ENCODE measurements at places on chromosomes 13 and 19.

DNA sequence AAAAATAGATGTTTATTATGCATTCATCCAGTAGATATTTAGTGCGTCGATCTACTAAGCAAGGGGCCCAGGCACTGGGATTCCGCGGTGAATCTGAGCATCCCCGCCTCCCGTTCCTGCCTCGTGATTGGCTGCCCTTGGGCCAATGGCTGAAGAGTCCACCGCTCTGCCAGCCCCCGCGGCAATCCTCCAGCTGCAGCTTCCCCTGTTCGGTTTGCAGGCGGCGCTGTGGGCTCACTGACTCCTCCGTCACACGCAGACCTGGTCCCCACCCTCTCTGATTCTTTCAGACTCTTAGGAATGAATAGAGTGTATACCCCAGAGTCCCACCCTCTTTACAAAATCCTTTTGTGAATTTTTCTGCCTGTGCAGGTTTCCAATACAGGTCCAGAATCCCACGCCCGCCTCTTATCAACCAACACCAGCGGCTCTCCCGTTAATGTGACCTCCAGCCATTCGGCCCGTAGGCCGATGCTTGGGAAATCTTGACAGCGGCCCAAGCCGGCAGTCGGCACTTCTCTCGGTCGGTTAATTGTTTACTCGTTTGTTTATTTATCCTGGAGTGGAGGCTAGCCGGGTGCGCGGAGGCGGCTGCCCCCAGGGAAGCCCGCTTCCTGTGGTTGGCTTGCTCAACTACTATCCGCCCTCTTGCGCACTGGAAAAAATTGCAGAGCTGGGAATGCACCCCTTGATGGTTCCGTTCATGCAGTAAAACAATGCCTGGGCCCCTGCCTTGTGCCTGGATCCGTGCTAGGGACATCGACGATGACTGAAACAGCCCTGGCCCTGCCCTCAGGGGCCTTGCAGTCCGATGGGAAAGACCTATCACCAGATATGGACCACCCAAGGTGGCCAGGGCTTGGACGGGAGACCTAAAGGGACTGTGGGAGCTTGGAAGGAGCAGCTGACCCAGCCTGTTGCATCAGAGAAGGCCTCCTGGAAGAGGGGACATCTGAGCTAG, 4.5 kb upstream of the ARHGAP35 start:
- DNase-seq = peak; percentile 82

DNA sequence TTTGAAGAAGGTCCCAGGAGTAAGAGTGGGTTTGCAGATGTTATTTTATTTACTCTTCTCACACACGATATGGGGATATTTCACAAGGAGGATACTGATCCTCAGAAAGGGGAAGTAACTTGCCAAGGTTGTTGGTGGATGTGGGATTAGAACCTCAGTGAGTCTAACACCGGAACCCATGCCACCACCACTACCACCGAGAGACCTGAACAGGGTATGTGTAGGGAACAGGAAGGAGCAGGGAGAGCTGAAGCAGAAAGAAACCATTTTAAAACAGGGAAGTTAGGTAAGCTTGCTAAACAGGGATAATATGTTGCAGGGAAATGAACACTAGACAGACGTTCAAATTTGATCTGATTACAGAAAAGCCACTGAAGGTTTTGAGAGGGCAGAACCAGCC, 11.6 kb upstream of the CEACAM3 start:
- DNase-seq = no peak

- no peak for DNase-seq
These were observed 1.6 kb downstream of the FXYD5 start for GRCh38 chr19:35155981-35156672.

DNA sequence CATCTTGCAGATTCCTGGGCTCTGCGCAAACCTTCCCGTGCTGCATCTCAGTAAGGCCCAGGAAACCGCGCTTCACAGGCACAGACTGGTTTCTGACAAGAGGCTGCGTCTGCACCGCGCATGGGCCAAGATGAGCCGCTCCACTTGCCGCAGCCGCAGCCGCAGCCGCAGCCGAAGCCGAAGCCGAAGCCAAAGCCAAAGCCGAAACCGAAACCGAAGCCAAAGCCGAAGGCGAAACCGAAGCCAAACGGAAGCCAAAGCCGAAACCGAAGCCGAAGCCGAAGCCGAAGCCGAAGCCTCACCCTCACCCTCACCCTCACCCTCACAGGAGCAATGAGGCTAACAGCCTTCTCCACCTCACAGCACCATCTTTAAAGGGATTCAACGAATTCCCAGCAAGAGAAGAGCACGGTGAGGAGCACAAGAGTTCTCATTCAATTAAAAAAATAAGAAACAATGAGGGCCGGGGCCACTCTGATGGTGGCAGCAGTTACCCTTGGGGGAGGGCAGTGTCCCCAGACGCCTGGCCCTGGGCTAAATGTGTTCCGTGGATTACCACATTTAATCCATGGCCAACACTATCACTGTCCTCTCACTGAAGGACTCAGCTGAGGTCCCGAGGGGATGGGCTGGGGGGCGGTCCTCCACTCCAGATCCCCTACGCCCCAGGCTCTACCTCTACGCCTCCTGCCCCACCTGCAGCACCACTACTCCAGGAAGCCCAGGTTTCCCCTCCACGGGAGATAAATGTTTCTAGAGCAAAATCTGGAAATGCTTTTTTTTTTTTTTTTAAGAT, 29.1 kb downstream of the ZNF787 start:
- no peak for DNase-seq

DNA sequence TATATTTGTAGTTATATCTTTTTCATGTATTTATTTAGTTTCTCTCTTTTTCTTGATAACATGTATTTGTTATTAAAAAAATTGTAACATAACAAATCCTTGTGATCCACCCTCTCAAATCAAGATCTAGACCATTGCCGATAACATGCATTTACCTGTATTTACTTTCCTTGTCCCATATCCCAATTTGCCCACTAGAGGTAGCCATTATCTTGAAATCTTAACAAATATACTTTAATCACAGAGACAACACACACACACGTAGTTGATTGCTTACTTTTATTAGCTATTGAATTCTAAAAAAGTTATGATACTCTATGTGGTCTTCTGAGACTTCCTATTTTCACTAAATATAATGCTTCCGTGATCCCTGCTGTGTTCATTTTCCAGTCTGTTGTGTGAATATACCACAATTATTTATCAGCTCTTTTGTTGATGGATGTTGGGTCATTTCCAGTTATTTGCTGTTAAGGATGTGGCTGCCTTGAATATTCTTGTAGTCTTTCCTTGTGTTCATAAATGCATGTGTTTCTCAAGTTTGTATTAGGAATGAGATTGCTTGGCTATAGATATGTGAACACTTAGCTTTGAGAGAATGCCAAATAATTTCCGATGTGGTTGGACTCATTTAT, 31.3 kb upstream of the ZMYM2 start:
- DNase-seq = no peak

DNA sequence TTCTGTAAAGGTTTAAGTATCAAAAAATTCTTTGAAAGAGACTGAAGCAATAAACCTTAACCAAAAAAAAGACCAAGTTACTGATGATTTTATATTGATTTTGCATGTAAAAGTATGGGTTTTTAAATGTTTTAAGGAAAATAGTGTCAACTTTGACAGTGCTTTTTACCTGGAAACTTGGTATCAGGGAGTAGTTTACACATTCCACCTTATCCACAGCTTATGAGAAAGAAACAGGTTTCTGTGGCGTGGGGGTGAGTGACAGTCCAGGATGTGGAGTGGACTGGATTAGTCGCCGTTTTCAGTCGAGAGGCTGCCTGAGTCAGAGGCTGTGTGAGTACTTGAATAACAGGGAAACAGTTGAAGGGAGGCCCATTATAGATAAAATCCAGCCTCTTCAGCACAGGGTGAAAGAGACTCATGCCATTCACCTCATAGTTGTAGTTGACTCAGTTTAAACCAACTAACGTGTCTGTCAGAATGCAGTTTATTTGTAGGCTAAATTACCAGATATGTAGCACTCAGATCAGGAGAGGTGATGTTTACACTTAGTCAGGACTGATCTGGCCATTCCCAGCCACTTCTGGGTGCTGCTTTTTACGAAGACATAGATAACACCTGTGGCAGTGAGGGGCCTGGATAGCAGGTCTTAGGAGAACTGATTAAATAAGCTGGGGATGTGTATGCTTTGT, 595 bp upstream of the GPR183 start:
- DNase-seq = peak; percentile 51

GRCh38 chr19:49690079-49690655, 749 bp upstream of the CPT1C start:
- no peak for DNase-seq

DNA sequence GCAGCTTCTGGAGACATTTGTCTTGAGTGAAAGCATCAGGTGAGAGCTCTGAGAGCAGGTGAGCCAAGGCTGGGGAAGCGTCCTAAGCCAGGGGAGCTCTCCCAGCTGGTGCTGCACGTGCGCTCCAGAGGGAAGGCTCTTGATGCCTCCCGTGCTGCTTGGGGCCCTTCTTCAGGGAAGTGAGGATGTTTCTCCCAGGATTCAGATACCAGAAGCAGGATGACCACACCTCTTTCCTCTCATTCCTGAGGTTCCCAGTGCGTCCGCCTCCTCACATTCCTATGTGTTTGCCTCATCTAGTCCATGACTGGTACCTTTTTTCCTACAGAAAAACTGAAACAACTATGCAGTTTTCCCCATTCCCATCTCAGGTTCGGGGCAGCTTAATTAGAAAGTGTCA, 231.0 kb upstream of the IRS2 start:
- DNase-seq = no peak

DNA sequence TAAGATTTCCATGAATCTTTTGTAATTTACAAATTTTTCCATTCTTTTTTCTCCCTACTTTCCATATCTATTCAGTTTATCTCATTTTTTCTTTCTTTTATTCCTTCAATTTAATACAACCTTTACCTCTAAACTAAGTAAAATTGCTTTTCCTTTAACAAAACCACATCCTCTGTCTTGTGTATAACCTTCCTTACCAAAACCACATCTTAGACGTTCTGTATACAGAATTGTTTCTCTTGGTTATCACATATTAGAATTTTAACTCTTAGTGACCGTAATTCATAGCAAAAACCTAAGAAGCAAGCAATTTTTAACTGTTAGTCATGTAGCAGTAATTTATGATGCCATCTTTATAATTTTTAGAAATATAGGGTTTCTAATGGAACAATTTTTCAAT, 15.0 kb downstream of the PPP5C start:
- no peak for DNase-seq

- DNase-seq = no peak
These were observed 14.5 kb downstream of the KLK4 start for GRCh38 chr19:50896591-50897190.

DNA sequence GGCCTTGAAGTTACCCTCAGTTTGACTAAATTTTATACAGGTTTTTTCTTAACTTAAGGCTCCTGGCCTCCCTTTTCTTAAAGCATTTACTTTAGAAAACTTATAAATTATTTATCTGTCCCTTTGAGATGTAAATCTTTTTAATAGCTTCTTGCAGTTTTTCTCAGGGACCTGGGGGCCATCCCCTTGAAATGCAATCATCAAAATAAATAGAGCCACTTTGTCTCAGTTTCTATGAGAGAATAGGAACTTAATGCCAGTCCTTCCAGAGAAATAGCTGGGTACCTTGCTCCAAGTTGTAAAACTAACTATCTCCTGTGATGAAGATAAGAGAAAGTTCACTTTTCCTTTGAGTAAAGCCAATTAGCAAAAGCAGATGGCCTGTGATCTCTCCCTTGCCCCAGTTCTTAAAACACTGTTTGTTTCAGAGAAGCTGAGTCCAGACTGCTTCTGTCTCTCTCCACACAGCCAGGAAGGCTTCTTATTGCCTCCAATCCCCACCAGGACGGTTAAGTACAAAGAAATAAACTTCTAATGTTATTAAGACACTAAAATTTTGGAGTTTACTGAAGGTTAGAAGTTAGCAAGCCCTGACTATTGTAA, 913.1 kb downstream of the OLFM4 start:
- DNase-seq = no peak

DNA sequence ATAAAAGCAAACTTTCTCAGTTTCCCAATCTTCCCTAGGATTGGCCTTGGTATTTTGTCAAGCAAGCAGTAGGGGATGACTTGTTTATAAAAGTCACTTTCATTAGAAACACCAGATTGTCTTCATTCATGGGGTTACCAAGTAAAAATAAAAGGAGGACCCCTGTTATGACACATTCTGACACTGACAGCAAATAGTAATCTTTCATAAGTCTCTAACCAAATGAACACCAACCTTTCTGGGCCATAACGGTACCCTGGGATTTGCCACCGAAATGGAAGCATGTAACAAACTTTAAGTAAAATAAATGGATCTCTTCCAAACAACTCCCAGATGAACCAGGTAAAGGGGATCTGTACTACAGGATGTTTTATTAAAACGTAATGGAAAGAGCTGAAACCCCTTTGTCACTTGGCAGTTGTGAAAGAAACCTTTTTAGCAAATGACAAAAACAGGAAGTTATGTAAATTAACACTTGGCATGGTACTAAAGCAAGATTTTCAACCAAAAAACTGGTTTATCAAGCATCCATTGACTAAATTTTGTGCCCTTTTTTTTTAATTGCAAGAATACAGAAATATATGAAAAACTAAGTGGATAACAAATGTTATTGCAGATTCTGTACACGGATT, 335.6 kb downstream of the RBM26 start:
- no peak for DNase-seq

- no peak for DNase-seq
These were observed 243.3 kb downstream of the DCT start for GRCh38 chr13:94236132-94236531.

GRCh38 chr13:100667894-100668293, 6.7 kb downstream of the TMTC4 start:
- no peak for DNase-seq

GRCh38 chr13:109154966-109155761, 525.8 kb downstream of the MYO16 start:
- no peak for DNase-seq

- peak; percentile 95 for DNase-seq
These were observed 19.7 kb downstream of the RFX1 start for GRCh38 chr19:13986348-13986904.

- no peak for DNase-seq
These were observed 125.3 kb downstream of the TM9SF2 start for GRCh38 chr13:99626461-99627082.

GRCh38 chr19:3257071-3257470, 32.6 kb downstream of the CELF5 start:
- no peak for DNase-seq

DNA sequence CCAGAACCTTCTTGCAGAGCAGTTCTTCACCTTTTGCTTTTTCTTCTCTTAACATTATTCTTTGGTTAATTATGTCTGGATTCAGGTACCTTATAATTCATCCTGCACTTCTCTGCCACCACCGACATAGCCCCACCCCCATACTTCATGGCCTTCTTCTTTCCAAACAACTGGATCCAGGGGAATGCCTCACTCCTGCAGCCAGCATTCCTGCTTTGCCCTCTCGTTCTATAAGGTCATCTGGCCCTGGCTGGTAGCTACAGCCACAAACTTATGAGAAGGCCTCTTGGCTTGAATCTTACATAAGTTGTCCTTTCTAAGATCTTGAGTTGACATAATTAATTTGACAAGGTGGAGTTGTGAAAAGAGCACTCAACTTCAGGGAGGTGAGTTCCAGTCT, 84.1 kb upstream of the FRY start:
- DNase-seq = no peak

- DNase-seq = no peak
These were observed 47.4 kb downstream of the SMAD9 start for GRCh38 chr13:36872621-36873020.
